ENCODE measurements at places on chromosomes 3 and 15. TPM values are rescaled to one million over a fixed set of nuclear protein-coding genes. Genes with fewer than 3 reads are reported as not detected.

DNA sequence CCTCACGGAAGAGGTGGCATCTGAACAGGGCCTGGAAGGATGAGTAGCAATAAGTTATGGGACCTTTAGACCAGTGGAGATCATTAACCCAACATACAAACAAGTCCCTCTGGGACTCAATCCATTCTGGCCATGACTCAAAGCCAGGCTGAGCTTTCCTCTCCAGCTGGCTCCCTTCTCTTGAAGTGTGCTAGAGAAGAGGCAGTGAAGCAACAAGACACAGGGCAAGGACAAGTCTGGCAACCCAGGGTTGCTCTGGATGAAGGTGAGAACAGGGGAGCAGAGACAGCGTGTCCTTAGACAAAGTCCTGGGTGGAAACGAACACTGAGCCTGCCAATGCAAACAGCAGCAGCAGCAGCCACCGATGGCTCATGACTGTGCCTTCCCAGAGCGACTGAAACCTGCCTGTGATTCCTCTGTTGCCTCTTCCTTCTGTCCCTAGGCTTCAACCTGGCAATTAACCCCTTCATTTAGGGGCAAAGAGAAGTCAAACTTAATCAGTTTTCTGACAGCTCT, 86.8 kb downstream of the BDH1 start:
- no peaks in the 10 kb centered on the region for H3K27me3 ChIP-seq
- H3K4me3 ChIP-seq = no peak overlapping the region
- peaks cover 38% of the 10 kb centered on the region for H3K4me1 ChIP-seq
- no peaks in the 10 kb centered on the region for H3K36me3 ChIP-seq

DNA sequence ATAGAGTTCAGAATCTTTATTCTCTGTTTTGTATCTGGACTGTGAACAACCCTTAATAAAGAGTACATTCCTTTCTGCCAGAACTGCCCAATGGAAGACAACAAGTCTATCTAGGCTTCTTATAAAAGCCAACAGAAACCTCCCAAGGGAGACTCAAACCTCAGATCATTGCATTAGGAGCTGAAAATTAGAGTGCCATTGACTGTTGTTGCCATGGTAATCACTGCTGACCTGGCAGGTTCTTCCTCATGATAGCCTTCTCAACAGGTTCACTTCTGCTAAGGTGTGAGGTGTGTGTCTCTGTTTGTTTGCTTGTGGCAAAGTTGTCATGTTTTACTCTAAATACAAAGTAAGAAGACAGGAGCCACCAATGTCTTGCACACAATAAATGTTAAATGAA, 79.2 kb downstream of the TMEM108 start:
- H3K4me3 ChIP-seq = no peak overlapping the region
- no peaks in the 10 kb centered on the region for H3K4me1 ChIP-seq
- peaks cover 44% of the 10 kb centered on the region for H3K27me3 ChIP-seq
- H3K27ac ChIP-seq = no peak overlapping the region

DNA sequence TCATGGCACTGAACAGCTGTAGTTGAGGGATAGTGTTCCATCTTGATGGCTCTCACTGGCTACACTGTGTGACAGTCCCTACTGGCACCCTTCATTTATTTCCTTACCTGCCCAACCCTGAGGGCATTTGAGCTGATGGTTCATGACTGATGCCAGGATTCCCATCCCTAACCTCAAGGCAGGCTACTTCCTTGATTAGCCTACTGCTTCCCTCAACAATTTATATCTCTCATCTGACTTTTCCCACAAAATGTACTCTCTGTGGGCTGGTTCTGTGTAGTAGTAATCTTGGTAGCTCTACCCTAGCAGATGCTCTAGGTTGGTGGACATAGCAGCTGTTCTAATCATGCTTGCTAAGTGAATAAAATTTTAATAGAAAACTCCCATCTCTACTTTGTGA, 106.0 kb downstream of the THRB start:
- H3K4me3 ChIP-seq = no peak overlapping the region
- DNase-seq = no peak
- no peaks in the 10 kb centered on the region for H3K27me3 ChIP-seq
- peaks cover 32% of the 10 kb centered on the region for H3K4me1 ChIP-seq
- peak overlapping the region; percentile 41 for H3K27ac ChIP-seq
- H3K36me3 ChIP-seq = no peaks in the 10 kb centered on the region

- H3K4me1 ChIP-seq = no peaks in the 10 kb centered on the region
- H3K27ac ChIP-seq = no peak overlapping the region
- no peak for DNase-seq
- H3K27me3 ChIP-seq = no peaks in the 10 kb centered on the region
- no peaks in the 10 kb centered on the region for H3K36me3 ChIP-seq
- no peak overlapping the region for H3K4me3 ChIP-seq
Observed at GRCh38 chr3:38836561-38836960, 20.5 kb upstream of the SCN10A start.

GRCh38 chr15:47796830-47797229, 79.5 kb downstream of the SEMA6D start:
- no peaks in the 10 kb centered on the region for H3K4me1 ChIP-seq
- no peak for DNase-seq
- no peak overlapping the region for H3K27ac ChIP-seq
- no peaks in the 10 kb centered on the region for H3K36me3 ChIP-seq

CGNL1 gene
- 0.50 TPM for total RNA-seq
